ENCODE measurements at places on chromosomes 4 and X.

GRCh38 chr4:55980725-55981124, 32.0 kb downstream of the CEP135 start:
- no peak for DNase-seq

DNA sequence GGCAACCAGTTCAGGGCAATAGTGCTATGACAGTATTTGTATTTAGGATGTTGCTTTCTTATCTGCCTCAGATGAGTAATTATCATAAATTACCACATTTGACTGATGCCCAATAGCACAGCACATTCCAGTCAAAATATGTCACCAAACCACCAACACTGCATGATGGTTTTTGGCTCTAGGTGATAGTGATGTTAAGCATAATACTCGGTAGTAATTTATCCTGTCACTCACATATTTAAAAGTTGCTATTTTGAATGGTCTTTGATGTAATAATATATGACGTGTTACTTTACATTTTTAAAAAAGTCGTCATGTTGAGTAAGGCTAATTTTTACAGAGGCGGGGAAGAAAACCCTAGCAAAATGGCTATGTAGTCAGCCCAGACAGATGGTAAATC, 42.5 kb downstream of the UNC5C start:
- DNase-seq, result no peak

DNA sequence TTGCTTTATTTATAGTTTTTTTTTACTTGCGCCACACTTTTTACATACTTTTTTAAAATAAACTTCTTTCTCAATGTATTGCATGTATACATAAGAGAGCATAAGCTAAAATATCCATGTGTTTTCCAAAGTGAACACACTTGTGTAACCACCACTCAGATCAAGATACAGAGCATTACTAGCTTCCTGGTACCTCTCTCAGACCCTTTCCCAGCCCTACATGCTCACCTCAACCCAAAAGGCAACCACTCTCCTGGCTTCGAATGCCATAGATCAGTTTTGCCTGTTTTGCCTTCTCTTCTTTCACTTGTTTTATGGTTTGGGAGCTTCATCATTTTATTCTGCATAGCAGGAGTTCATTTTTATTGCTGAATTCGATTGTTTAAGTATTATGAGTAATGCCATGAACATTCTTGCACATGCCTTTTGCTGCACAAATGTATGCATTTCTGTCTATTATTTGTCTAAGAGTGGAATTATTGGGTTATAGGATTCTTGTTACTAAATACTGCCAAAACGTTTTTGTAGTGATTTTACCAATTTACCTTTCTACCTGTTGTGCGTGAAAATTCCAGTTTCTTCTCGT, 45.9 kb upstream of the NUDT6 start:
- DNase-seq, result no peak

DNA sequence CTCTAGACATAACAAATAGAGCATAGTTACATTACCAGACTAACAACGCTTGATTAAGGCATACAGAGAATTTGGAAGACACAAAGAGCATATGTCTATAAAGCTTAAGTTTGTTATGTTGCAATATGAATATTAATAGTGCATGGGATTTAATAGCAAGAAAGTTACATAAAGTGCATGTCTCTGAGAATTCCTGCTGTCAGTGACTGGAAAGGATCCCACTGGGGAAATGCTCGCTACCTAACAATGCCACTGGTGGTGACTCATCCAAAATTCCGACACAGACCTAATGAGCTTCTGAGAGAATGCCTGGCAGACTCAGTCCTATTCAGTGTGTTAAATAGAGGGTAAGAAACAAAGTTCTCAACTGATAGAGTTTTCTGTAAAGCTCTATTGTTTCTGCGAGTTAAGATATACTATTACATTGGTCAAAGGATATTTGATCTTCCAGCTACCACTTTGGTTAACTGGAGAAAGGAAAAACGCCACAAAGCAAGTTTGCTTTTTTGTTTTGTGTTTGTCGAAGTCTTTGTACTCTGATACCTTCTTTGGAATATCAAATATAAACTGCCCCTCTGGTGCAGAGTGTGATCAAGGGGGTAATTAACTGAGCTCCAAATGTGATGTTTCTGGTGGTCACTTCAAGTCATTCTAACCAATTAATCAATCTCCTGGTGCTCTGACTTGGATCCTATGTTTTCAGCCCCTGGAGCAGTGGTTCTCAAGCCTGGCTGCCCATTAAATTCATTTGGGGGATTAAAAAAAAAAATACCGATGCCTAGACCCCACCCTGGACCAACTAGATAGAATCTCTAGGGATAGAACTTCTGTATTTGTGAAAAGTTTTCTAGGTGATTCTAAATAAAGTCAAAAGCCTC, 107.9 kb downstream of the PALLD start:
- no peak for DNase-seq
